SK-N-DZ (cell line): ENCODE measurements at places on chromosomes 1 and 21.

DNA sequence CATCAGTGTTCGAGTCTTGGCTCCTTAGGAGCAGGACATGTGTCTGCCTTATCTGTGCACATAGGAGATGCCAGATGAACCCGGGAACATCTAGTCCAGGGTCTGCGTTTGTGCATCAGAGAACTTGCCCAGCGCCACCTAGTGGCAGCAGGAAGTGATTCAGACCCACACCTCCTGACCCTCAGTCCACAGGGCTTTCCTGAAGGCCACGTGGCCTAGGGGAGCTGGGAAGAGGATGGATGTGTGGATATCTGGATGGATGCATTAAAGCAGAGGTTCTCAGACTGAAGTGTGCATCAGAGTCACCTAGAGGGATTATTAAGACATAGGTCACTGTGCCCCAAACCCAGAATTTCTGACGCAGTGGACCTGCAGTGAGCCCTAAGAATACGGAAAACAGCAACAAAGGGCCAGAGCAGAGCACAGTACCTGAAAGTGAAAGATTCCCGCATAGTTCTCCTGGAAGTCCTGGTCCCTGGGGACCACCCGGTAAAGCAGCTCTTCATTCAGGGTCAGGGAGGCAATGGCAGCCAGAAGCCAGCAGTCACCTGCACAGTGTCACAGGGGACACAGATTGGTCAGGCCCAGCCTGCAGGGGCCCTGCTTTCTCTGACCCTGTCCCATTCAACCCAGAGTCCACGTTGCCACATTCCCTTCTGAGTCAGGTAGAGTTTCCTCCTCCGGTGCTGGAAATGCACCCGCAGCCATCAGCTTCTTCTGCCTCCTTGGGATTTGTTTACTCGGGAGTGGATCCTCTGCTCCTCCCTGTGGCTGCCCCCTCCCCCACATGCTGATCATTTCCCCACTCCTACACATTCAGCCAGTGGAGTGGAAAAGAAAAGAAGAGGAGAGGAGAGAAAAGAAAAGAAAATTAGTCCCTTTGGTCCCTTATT is 37.0 kb downstream of the CAPN8 start:
- DNase-seq, result peak; percentile 67

DNA sequence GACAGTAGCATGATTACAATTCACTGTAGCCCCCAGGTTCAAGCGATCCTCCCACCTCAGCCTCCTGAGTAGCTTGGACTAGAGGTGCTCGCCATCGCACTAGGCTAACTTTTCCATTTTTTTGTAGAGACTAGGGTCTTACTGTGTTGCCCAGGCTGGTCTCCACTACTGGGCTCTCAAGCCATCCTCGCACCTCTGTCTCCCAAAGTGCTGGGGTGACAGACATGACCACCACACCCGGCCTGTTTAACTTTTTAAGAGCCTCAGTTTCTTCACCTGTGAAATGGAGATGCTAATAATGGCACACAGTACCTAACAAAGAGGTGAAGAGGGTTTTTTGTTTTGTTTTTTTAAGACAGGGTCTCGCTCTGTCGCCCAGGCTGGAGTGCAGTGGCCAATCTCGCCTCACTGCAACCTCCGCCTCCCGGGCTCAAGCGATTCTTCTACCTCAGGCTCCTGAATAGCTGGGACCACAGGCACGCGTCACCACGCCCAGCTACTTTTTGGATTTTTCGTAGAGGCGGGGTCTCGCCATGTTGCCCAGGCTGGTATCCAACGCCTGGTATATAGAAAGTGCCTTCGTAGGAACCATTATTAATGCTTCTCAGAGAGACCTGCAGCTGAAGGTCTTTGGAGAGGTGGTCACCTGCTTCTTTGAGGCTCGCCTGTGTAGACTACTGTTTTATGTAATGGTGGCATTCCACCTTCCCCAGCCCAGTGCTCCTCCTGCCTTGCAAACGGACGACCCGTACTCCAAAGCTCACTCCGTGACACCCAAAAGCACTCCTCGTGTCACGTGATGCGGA is 567 bp downstream of the PMVK start:
- DNase-seq, result no peak

- no peak for DNase-seq
These were observed 6.0 kb upstream of the TNFRSF25 start for GRCh38 chr1:6471970-6472368.

DNA sequence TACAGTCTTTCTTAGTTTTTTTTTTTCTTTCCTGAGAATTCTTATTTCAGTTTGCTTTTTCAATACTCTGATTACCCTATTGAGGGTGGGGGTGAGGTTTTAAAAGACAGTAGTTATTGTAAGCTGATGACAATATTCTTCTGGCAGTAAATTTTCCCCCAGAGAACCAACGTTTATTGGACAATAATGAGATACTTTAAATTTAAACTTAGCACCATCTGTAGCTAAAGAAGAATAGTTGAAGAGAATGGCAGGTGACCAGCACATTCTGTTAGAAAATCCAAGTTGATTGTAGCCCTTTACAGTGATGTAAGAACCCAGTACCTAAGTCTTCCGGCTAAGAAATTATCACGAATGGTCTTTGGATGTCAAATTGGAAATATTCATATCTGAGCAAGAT is 364.6 kb upstream of the LYPLAL1 start:
- DNase-seq, result no peak

- DNase-seq, result no peak
These were observed 13.9 kb downstream of the TPM3 start for GRCh38 chr1:154178013-154178412.

DNA sequence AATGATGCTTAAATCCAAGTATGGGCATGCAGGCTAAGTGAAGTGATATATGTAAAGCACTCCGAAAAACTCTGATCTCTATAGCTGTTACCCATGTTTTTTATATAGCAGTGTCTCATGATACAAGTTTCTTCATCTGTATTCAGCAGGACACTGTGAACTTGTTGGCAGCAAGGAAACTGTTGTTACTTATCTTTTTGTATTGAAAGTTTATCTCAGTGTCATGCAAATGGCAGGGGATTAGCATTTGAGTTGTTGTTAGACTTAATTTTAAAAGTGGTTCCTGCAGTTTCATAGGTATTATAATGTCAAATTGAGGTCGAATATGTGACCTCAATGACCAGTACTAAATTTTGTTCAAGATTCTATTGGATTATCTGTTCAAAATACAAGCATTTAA is 47.9 kb downstream of the NCAM2 start:
- DNase-seq, result no peak

GRCh38 chr1:162055062-162055461 is 14.4 kb upstream of the NOS1AP start:
- no peak for DNase-seq

- no peak for DNase-seq
These were observed 17.1 kb upstream of the EPHA2 start for GRCh38 chr1:16172964-16173446.

DNA sequence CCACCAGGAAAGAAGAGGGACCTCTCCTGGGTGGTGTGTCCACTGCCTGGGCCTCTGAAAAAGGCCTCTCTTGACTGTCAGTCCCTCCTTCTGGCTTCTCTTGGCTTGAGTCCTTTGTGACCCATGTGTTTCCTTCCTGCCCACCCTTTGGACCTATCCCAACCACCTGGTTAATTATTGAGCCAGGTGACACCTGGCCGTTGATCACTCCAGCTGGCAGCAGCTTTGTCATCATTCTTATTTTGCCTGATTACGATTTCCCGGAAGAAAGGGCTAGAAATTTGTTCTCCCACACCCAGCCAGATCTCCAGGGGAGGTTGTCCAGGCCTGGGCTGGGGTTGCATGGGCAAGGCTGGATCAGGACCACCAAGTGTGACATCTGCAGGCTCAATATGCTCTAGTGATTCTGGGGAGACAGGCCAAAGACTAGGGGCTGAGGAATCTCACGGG is 24.8 kb downstream of the CSF1 start:
- no peak for DNase-seq

DNA sequence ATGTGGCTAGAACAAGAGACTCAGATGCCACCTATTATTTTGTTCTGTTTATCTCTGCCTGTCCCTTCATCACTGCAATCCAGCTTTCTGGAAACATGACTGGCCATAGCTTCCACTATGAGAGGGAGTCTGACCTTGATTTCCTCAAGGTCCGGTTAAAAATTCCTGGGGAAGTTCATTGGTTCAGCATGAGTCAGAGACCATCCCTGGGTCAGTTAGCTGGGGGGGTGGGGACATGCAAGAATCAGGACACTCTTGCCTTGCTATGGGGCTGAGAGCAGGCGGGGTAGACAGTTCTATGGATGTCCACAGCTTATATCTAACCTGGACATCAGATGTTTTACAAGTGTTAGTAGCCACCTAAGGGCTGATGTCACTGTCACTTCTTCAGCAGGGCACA is 81.1 kb downstream of the TENT5C start:
- DNase-seq, result no peak

DNA sequence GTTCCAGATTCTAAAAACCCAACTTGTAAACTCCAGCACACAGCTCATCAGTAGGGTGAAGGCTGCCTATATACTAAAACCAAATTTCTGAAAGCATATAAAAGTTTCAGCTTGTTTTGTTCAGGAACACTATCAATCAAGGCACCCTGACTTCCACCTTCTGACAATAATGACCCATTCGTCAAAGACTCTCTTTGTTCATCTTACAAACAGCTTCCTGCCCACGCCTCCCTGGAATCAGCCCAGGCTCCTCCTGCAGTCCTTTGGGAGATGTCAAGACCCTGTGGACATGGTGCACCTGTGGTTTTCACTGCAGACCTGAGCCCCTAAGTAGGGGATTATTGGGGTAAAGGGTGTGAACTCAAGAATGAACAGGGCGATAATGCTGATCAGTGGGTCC is 178.9 kb upstream of the CAMK1G start:
- DNase-seq, result no peak

GRCh38 chr1:111161843-111162487 is 21.9 kb downstream of the CEPT1 start:
- no peak for DNase-seq
